Upper lobe of right lung (tissue), 1 donor: ENCODE measurements at places on chromosomes 5 and 9. TPM values are rescaled to one million over a fixed set of nuclear protein-coding genes. Genes with fewer than 3 reads are reported as not detected.
A peak's percentile ranks its signal among the peaks of the same experiment; 100 is the strongest.

Gene SLC46A2
- total RNA-seq = 17.0 TPM

Gene NOXA1
- total RNA-seq = 6.5 TPM

Gene TMEM267
- total RNA-seq = 12.0 TPM

Gene CPLANE1
- 18.7 TPM for total RNA-seq

DNA sequence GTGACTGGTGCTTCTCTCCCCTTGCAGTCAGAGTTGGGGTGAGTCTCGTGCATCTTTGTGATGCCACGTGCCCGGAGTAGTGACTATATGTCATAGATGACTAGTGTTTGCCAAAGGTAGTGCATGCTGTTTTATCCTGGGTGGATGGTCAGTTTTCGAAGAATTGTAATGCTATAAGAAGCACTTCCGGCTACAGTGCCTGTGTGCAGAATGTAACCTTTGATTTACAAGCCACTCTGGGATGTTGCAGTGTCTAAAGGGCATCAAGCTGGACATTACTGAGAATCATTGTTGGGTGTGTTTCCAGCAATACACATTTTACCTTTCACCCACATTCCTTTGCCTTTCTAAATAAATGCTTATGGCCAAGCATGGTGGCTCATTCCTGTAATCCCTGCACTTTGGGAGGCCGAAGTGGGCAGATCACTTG is 16.7 kb downstream of the MVB12B start:
- H3K27ac ChIP-seq = no peak overlapping the region
- H3K4me3 ChIP-seq = no peak overlapping the region
- no peaks in the 10 kb centered on the region for H3K27me3 ChIP-seq
- DNase-seq = no peak
- peaks cover 27% of the 10 kb centered on the region for H3K4me1 ChIP-seq

- peak; percentile 42 for DNase-seq
- H3K27me3 ChIP-seq = no peaks in the 10 kb centered on the region
- no peaks in the 10 kb centered on the region for H3K36me3 ChIP-seq
- H3K4me3 ChIP-seq = no peak overlapping the region
- no peak overlapping the region for H3K27ac ChIP-seq
- H3K4me1 ChIP-seq = no peaks in the 10 kb centered on the region
Observed at GRCh38 chr9:19201899-19202891, 28.3 kb upstream of the DENND4C start.

DNA sequence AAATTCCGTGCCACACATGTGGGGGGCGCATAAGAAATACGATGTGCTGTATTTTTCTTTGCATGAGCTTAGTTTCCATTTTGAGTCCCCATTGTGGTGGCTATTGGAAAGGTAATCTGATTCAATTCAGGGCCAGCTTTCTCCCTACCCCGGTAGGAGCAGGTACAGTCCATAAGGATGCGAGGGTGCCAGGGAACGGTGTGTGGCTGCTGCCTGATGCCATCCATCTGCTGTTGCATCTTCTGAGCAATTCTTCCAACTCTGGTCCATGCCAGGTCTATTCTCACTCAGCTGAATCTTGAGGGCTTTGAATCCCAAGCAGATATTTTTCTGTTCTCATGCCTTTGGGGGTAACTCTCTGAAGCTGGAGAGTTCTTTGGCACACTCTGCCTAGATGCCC is 392.7 kb downstream of the AGTPBP1 start:
- H3K27me3 ChIP-seq = no peaks in the 10 kb centered on the region
- H3K36me3 ChIP-seq = no peaks in the 10 kb centered on the region
- H3K27ac ChIP-seq = no peak overlapping the region
- no peaks in the 10 kb centered on the region for H3K4me1 ChIP-seq
- no peak for DNase-seq
